Activated CD4-positive, alpha-beta T cell treated with anti-CD3 and anti-CD28 coated beads, Interleukin-2, amount 50 U/mL, for 4 hours (primary cell): ENCODE measurements at places on chromosomes 6 and 20.

GRCh38 chr20:1377341-1377871 lies 15.4 kb downstream of the FKBP1A start:
- DNase-seq: no peak

GRCh38 chr6:158849899-158850806 lies 31.0 kb upstream of the EZR start:
- peak; percentile 56 for DNase-seq

GRCh38 chr20:46743088-46743487 lies 33.6 kb downstream of the SLC2A10 start:
- no peak for DNase-seq

DNA sequence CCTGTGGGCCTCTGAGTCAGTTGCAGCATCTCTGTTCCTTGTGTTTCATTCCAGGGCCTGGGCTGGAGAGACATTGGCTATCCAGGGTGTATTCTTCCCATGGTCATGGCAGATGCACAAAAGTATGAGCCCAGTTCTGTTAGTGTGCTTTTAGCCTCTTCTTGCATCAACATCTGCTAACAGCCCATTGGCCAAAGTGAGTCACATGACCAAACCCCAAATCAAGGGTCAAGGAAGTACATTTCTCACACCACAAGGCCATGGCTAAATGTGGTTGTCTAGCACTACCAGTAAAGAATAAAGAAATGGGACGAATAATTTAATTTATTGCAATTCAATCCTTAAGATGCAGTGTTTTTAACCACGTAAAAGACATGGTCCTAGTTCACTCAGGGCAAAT lies 43.9 kb downstream of the NRN1 start:
- no peak for DNase-seq

GRCh38 chr20:37133952-37134351 lies 38.2 kb upstream of the RBL1 start:
- no peak for DNase-seq

DNA sequence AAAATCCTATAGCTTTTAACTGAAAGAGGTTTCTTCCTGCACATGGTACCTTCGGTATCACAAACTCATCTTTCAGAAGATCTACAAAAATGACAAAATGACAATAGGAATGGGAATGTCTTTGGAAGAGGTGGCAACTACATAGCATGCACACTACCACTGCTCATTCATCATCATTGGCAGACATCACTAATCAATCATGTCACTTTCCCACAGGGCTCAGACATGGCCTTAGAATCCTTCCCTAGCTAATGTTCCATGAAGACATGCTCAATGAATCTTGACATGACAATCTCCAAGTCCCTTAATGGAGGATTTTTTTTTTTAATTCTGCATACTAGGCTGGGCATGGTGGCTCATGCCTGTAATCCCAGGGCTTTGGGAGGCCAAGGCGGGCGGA lies 3.2 kb upstream of the PGC start:
- DNase-seq: no peak

DNA sequence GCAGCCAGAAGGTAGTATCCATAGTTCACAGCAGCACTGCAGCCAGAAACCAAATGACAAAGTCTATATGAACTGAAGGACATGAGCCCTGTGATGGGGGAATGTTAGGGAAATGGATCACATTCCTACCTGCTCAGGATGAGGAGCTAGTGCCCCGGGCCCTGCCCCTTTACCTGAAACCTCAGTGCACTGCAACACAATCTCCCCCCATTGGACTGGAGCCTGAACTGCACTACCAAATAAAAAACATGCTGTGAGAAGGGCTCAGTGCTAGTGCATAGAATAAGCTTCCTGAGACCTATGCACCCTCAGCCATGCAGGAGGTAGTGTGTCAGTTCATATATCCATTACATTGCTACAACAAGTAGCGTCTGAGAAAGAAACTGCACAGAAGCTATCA lies 477.8 kb downstream of the HACE1 start:
- no peak for DNase-seq

- DNase-seq: no peak
These were observed 369.9 kb downstream of the BTBD3 start for GRCh38 chr20:12287575-12287974.

DNA sequence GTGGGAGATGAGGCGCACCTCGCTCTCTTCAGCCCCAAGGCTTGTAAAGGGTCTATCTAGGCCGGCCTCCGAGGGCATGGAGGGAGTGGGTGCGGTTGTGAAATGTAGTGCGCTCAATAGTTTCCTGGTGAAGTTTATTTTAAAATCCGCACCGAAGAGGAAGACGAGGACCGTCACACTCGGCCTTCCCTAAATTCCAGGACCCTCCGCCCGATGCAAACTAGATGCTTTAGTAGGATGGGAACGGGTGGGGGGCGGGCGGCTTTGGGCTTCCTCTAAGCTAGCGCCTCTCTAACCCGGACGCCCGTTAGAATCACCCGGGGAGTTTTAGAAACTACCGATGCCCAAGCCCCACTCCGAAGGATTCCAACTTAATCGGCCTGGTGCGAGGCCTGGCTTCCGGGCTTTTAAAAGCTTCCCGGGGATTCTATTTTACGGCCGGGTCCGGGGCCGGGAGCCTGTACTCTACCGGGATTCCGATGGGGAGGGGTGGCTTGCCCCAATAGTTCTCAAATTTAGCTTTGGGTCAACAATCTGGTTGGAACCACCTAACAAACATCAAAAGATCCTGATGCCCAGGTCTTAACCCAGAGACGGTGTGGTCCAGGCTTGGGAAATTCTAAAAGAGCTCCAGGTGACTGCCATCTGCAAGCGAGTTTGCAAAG lies 548 bp upstream of the BCAS4 start:
- no peak for DNase-seq

GRCh38 chr6:6679633-6680032 lies 91.1 kb downstream of the LY86 start:
- no peak for DNase-seq

GRCh38 chr6:63805345-63805744 lies 169.7 kb downstream of the PHF3 start:
- no peak for DNase-seq

- no peak for DNase-seq
These were observed 14.3 kb downstream of the RPP21 start for GRCh38 chr6:30359276-30359675.

DNA sequence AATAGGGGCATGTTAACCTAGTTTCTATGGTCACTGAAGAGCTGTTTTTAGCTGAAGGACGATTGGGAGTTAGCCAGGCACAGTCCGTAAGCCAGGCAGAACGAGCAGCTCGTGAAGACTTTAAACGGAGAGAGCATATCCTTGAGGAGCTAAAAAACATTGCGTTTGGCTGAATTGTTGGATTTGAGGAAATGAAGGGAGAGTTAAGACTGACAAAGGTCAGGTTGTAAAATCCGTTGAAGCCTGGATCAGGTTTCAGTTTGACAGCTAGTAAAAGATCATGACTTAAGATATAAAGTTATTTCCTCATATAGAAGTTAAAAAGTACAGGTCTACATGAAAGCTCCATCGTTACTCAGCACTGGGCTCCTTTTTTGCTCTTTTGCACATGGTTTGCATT lies 2.8 kb downstream of the DBNDD2 start:
- DNase-seq: no peak
